ENCODE measurements at places on chromosomes 2 and 18.

- DNase-seq, result no peak
These were observed 43.0 kb upstream of the CHMP1B start for GRCh38 chr18:11808001-11808855.

DNA sequence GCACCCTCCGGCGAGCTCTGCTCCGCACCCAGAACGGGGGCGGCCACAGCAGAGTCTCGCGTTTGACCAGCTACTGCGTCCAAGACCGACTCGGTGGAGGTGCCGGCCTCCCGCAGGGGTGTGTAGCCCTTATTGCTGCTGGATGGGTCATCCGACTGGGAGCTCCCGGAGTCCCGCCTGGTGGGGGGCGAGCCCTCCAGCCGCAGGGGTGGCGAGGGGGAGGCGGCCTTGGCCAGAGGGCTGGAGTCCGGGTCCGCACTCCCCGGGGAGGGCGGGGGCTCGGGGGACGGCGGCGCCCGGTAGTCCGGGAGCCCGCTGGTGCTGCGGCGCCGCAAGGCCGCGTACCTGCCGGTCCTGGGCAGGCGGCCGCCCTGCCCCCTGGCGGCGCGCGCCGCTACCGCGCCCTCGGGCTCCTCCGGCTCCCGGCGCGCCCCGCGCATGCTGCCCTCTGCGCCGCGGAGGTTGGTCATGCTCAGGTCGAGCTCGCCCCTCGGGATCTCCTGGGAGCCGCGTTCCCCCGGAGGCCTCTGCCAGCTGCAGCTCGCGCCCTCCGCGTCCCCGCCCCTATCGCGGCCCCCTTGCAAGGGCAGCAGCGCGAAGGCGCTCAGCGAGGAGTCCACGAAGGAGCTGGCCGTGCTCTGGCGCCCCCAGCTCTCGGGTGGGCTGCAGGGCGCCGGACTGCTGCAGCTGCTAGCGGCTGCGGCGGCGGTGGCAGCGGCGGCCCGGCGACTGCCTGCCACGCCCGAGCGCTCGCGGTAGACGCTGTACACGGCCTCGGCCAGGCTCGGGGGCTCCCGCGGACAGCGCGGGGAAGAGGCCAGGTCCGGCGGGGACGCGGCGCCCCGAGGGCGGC lies 4.8 kb downstream of the TMEM200C start:
- no peak for DNase-seq

GRCh38 chr2:88038263-88039105 lies 17.1 kb downstream of the KRCC1 start:
- no peak for DNase-seq

DNA sequence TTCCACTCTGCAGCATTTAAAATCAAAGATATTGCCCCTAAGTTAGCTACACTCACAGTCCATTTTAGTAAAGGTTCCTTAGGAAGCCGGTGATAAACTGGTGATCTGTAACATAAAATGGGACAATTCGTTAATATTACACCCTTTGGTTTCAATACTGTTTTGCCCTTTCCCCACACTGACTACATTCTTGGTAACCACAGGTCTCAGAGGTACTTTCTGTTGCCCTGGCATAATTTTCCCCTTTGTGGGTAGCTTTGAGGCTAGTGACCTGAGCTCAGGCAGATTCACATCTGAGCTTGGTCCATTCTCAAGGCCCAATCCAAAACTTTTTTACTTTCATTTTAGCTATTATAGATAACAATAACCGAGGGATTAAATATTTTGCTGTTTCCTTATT lies 32.9 kb upstream of the CSRNP3 start:
- DNase-seq, result no peak

DNA sequence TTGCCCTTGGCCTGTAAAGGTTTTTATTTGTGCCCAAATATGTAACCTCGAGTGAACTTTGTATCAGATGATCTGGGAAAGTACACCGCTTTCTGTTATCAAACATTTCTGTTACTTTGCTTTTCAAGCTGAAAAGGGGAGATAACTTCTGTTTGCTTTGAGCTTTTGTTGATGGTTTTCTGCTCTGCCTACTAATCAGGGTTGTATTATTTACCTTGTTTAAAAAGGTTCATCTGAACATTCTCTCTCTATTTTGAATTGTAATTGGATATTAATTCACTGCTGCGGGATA lies 79.4 kb downstream of the XRCC5 start:
- no peak for DNase-seq

- DNase-seq, result no peak
These were observed 256.5 kb downstream of the GBX2 start for GRCh38 chr2:235911633-235912233.

DNA sequence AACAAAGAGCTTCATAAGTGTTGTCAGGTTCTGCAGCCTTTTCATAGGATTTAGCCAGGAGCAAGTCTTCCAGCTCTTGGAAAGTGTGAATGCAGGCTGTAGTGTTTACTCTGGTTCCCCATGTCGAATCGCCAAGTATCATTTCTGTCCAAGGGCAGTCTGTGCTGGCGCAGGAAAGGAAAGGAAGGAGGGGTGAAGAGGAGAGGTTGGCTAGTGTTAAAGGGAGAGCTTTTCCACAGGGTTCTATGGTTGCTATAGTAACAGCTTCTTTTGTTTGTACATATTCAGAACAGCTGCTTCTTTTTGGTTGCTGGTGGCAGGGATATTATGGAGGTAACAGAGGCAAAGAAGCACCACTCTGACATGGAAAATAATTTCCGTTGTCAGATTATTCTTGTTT lies 69.9 kb downstream of the KCNH7 start:
- peak; percentile 88 for DNase-seq

DNA sequence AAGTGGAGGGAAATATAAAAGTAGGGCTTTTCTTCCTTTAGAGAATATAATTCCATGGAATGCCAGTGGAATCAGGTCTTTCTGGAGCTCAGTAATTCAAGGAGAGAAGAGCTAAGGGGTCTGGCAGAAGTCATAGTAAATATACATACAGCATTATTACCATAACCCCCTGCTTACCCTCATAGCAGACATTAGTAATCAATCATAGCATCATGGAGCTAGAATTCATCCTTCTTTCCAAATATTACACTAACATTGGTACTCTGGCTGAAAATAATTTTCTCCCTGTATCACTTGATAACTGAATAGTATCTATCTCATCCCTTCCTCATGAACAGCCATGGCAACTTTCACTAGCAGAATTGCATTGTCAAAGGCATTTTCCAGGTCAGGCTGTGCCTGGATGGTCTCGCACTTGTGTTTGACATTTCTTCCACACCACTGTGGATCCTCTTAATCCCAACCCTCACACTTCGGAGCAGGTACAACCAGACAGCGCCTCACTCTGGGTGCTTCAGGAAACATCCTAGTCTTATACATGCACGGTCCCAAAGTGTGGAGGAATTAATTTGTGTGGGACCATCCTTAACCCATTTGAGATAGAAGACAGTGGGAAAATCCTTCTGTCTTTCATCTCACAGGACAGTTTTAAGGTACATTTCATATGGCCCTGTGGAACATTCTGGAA lies 84.2 kb upstream of the SEC11C start:
- no peak for DNase-seq

DNA sequence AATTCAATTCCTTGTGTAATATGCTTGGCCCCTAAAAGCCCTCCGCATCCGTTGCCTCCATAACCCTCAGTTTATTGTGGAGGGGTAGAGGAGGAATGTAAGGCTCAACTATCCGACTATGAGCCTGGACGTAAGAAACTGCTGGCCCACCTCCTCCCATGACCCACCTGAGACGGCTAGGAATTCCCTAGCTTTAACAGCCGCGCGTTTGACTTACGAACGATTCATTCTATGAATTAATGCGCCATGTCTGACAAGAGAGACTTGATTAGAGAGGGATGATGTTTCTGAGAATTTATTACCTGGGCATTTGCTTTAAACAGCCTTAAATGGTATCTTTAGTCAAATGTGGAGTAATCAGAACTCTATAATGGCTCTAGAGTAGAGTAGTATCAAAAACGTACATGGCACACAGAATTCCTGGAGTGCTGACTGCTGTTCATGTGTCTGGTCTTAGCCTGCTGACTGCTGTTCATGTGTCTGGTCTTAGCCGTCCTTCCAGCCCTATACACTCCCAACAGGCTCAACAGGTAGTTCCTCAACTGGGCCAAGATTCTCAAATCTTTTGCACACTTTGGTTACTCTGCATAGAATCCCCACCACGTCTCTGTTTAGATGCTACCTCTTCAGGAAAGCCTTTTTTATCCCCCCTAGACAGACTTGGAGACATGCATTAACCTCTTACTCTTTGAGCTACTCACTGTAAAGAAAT lies 899 bp upstream of the GFPT1 start:
- peak; percentile 37 for DNase-seq

DNA sequence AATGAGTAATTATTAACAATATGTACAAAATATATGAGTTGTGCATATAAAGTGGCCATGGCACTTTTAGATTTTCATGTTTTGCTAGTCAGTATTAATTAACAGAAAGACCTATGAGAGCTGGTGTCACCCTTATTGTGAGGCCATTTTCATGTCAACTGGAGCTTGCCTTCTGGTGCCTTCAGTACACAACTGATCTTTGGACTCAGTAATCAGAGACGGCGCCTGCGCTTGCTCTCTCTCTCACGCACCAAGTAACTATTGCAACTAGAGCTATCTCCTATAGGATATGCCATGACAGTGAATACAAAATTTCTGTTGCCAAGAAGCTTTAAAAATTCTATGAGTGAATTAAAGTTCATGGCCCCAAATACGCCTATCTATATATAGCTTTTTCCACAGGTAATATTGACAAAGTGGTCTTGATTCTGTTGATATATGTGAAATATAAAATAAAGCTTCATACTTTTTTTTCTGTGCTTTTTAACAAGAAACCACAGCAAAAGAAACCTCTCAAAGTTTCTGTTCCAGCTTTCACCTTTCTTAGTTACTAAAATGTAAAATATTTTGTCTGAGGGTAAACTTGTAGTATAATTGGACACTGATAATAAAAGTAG lies 2.9 kb downstream of the SERTAD2 start:
- DNase-seq, result no peak

DNA sequence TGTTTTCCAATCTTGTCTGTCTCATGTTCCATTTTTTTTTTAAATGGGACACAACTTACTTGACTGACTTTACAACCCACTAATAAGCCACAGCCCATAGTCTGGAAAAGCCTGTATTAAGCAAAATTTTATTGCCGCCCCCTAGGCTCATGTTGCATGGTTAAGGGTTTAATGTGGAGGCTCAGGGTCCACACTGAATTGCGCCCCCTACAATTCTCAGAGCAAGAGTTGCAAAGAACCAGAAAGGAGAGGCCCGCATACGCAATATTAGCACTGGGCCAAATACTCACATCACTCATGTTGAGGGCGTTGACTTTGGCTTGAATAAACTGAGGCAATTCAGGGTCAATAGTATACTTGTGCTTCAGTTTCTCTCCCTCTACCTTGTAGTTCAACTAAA lies 65.5 kb downstream of the NEB start:
- no peak for DNase-seq

DNA sequence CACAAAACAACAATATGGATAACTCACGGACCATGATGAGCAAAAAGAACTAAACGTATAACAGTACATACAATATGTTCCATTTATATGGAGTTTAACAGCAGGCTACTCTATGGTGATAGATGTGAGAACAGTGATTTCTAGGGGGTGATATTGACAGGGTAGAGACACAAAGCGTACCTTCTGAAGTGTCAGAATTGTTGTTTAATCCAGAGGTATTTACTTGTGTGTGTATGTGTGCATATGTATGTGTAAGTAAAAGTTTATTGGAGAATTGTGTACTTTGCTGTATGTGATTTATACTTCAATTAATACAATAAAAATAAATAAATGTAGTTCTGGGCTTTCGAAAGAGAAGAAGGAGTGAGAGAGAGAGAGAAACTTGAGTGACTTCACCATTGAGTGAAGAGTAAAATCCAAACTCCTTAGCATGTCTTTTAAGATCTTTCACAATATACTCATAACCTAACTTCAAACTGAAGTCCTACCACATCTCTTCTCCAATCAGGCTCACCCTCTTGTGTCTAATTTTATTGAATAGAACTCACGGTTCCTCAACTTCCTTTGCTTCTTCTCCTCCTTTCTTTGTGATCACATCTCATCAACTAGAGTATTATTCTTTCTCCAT lies 126.0 kb upstream of the KLF7 start:
- no peak for DNase-seq

GRCh38 chr18:57941841-57942489 lies 102.1 kb upstream of the NEDD4L start:
- DNase-seq, result no peak

DNA sequence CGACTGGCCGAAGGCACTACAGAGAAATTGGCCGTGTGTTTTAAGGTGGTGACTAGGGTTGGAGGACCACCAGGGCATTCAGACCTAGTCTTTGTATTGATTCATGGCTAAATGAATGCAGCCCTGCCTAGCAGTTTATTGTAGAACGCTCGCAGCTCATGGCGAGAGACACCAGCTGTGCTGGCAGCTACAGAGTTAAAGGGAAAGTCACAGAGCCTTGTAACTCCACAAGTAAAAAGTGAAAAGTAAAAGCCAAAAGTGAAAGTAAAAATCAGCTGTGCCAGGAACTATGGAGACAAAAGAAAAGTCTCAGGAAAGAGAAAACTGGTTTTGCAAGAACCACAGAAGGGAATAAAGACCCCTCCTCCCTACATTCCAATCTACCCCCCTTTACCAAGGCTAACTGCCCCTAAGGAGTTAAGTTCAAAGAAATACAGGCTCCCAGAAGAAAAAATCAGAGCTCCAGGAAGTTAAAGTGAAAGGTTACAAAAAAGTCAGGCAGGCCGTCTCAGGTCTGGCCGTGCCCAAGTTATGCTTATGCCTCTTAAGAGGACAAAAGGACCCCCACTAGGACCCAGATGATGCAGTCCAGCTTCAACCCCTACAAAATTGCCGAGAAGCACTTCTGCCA lies 46.4 kb upstream of the SELENOI start:
- no peak for DNase-seq

- DNase-seq, result no peak
These were observed 52.5 kb downstream of the SETBP1 start for GRCh38 chr18:44733069-44733753.

DNA sequence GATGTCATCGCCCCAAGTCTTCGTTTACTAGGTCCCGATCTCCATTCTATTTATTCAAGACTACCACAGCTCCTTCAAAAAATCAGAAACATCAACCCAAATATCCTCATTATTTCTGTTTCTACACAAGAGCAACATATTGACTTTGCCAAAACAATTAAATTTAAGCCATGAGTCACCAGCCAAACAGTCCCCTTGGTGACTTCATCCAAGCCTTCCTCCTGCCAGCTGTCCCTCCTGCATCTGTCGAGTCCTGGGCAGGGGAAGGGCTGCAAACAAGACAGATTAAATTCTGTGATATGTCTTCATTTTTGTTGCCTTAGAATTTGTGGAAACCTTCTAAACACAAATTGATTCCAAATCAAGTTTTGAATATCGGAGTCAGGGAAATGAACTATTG lies 110.3 kb downstream of the SP3 start:
- peak; percentile 36 for DNase-seq

GRCh38 chr2:231701456-231702373 lies 6.6 kb upstream of the PTMA start:
- no peak for DNase-seq
